ENCODE measurements at places on chromosomes 1 and 21.
A peak's percentile ranks its signal among the peaks of the same experiment; 100 is the strongest.

- no peak for DNase-seq
These were observed 14.4 kb upstream of the CPLANE2 start for GRCh38 chr1:16251381-16251780.

GRCh38 chr21:26080211-26080610, 90.4 kb downstream of the APP start:
- DNase-seq = no peak

DNA sequence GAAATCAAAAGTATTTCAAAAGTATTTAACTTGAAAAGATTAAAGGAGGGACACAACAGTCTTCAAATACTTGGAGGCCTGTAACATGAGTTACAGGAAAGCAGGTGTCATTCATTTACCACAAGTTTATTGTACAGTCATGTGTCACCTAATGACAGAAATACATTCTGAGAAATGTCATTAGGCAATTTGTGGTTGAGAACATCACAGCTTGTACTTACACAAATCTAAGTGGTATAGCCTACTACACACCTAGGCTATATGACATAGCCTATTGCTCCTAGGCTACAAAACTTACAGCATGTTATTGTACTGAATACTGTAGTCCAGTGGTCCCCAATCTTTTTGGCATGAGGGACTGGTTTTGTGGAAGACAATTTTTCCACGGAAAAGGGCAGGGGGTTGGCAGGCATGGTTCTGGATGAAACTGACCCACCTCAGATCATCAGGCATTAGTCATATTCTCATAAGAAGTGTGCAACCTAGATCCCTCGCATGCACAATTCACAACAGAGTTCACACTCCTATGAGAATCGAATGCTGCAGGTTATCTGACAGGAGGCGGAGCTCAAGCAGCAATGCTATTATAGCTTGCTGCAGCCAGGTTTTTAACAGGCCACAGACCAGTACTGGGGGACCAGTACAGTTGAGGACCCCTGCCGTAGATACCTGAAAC, 25.0 kb upstream of the PHTF1 start:
- DNase-seq = no peak

- peak; percentile 29 for DNase-seq
These were observed 22.2 kb upstream of the ABL2 start for GRCh38 chr1:179251675-179252074.

DNA sequence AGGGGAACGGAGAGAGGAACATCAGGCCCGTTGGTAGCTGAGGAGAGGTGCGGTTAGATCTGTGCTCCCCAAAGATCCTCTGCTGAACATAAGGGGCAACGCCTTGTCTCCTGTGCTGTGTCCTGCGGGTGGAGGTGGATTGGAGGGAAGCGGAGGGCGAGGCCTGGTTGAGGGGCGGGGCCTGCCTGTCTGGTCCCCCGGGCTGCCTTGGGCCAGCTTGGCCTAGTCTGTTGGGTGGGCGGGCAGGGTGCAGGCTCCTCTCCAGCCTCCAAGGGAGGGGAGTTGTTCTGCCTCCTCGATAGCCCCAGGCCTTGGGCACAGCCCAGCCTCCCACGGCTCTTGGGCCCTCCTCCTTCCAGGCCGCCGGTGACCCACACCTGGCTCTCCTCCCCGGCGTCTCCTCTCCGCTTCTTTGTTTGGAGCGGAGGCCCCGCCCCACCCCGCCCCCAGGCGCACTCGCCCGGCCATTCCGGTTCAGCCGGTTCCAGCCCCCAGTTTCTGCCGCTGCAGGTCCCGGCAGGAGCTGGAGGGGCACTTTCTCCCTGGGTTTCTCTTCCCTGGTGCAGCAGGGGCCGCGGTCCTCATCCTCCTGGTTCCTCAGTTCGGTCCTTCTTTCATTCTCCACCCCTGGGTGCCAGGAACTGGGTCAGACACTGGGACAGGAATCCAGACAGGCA, 19.4 kb downstream of the PTPRF start:
- DNase-seq = no peak

DNA sequence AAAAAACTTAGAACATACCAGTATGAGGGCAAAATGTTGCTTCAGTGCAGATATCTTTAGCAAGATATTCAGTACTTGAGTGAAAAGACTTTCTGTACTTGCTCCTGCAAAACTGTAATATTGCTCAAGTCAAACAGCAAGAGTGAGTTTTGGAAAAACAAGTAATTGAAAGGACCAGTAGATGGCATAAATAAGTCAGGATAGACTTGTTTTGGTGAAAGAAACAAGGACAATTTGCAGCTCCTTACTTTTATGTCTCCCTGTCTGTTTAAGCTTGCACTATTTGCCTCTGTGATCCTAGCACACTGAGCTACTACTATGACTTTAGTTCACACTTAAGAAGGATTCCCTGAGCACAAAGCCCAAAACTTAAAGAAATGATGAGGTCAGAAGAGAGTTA, 39.1 kb downstream of the IFI44 start:
- DNase-seq = peak; percentile 59

DNA sequence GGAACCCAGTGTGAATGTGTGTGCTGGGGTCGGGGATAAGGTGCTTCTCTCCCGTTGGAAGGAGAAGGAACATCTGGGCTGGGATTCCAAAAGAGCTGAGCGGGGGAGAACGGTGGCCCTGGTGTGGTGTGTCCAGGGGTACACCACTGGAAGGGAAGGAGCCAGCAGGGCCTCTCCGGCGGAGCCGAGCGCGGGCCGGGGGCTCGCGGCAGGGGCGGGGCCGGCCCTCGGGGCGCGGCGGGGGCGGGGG, 231 bp upstream of the RPS6KA1 start:
- no peak for DNase-seq

DNA sequence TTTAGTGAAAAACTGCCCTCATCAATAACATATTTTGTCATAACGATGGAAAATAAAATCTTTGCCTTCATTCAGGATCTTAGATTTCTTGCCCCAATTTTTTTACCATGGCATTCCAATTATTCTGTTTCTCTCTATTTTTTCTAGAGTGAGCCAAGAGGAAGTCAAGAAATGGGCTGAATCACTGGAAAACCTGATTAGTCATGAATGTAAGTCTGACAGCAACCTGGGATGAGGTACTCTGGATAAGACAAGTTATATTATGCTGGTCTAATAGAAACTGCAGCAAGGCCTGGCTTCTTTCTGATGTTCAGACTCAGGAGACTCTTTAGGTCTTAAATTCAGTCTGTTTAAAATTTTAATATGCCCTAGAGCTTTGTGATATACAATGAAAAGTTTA, 3.5 kb downstream of the RGS4 start:
- DNase-seq = peak; percentile 50

DNA sequence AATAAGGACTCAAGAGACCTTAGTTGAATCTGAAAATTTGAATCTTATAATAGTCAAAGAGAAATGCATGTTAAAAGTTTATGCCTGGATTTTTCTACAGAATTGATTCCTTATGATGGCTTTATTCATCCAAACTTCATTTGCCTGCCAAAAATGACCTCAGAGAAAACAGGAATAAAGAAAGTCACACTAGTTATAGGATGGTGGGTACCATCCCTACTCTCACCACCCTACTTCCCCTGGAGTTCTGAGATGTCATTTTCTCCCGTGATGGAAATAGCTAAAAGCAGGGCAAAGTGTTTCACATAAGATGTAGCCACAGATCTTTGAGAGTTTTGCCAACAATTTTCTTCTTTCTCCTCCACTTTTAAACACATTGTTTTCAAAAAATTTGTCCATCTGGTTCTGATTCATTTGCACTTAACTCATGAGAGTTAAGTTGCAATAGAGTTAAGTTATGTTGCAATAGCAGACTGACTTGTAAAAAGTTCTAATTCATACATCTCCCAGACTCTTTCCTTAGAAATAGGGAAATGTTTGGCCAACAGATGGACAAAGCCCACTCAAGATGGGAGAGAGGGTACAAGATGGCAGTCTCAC, 384.6 kb downstream of the PLPP3 start:
- peak; percentile 20 for DNase-seq

DNA sequence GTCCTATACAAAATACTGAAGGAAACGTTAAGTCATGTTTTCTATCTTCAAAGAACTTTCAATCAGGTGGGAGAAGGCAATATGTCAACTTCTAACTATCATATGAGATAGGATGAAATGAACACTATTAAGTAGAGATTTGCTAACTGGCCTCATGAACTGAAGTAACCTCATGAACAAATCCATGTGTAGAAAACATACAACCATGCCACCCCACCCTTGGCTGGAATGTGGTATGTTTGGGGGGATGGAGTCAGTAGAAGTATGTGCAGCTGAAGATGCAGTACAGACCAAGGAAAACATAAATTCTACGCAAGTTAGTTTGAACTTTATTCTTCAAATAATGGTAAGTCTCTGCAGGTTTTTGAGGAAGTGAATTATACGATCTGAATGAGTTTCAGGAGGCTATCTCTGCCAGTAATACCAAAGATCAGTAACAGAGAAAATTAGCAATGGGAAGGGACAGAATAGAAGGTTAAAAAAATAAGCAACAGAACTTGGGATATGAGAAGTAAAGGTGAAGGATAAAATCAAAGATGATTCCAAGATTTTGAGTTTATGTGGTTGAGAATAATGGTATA, 4.5 kb downstream of the TRMT1L start:
- DNase-seq = peak; percentile 16

GRCh38 chr1:51019811-51020210, 49.8 kb downstream of the CDKN2C start:
- no peak for DNase-seq

GRCh38 chr1:224696891-224697765, 81.0 kb downstream of the CNIH3 start:
- DNase-seq = peak; percentile 69

DNA sequence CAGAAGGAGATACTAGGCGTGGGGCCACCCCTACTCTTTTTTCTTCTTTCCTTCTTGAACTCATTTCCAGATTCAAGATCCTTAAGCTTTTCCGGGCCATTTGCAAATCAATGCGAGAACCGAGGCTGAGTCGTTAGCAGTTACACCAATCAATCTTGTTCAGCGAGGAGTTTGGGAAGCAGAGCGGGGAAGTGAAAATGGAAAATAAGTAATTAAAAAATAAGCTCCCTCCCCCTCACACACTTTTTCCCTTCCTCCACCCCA, 1.7 kb upstream of the NEGR1 start:
- DNase-seq = no peak

DNA sequence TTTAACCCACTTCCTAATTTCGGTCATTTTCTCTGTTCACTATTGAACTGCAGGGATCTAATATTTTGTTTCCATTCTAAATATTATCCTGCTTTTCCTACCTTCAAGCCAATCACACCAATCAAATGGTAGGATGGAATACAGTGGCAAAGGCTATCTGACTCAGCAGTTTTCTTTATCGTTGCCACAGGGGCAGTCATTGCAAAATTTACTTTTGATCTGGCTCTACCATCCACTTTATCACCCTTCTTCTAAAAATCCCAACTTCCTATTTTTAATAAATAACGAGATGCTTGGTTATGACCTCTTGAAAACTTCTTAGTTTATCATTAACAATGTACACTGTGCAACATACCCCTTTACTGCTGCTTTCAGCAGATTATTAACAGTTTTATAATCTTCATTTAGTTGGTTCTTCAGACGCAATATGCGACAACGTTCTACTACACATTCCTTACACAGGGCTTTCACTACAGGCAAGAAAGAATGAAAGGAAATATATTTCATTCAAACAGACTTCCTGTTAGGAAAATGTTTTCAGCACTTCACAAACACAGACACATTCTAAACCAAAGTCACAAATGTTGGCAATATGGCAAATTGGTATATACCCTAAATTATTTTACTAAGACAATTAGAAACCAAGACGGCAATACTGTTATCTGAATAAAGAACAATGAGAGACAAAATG, 52.3 kb upstream of the RAP1GAP start:
- no peak for DNase-seq

DNA sequence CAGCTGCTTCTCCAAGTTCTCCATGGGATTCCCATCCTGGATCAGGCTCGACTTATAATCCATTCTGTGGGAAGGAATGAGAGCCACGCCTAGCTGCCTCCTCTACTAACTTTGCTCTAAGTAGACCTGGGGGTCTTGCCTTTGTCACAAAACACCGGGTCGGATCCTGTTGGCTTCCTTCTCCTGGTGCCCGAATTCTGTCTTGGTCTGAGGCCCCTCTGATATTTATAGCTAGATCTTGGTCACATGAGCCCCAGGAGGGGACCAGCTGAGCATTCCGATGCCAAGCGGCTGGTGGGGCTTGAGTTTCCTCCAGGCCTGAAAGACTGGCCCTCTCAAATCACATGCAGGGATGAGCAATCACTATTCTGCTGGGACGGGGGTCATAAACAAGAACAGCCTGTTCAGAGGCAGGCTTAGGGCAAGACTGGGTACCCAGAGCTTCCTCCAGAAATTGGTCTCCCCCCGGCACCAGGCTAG, at the start of gene TRIM63:
Gene TRIM63, minus strand, starts transcription at position 199 of the 480 bp plus-strand sequence. Its CDS starts 136 bp downstream, at position 63.
- no peak for DNase-seq

DNA sequence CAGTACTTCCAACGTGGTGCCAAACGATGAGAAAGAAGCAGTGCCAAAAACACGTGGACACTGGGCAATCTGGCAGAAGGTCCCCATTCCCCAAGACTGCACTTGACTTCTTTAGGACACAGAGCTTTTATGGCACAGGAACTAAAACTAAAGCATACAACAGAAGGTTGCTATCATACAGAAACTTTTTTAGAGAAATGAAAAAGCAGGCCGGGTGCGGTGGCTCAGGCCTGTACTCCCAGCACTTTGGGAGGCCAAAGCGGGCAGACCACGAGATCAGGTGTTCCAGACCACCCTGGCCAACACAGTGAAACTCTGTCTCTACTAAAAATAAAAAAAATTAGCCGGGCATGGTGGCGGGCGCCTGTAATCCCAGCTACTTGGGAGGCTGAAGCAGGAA, 43.0 kb downstream of the GNB1 start:
- DNase-seq = no peak

GRCh38 chr1:196654271-196654670, 2.4 kb downstream of the CFH start:
- DNase-seq = no peak

GRCh38 chr1:169601096-169601881, 15.0 kb upstream of the F5 start:
- peak; percentile 15 for DNase-seq

GRCh38 chr1:95230768-95231191, 3.2 kb upstream of the RWDD3 start:
- no peak for DNase-seq

DNA sequence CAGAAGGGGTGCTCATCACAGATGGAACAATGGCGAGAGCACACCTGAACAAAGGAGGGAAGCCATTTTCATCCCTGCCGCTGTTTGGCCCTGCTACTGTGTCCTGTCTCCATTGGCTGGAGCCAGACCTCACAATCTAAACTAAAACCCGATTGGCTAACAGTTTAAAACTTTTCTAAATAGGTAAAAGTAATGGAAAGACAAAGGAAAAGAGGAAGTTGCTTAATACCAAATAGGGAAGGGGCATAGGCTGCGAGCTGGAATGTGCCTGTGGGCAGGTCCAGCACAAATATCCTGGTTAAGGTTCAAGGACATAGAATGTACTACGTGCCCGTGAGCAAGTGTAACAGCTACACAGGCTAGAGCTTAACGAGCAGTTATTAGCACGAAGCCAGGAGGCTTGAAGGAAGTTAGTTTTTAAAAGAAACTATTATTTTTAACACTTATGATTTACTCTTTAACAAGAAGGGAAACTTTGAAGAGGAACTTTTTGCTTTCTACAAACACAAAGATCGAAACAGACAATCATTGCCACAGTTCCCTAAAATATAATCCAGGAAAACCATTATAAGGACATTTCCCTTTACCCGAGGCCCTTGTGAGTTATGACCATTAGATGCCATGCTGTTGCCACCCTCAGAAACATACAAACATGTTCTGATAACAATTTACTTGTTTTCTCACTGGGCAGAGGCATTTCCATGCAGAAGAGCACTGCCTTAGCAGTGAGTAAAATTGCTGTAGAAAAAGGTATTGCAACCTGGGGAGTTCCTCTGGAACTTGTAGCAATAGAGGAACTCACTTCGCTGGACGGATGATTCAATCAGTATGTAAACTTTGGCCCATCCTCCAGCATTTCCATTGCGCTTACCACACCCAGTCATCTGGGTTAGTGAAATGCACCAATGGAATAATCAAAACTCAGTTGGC, 4.8 kb upstream of the PTTG1IP start:
- no peak for DNase-seq

Data from EL (cell line).